ENCODE measurements at places on chromosomes 5 and 9. TPM values are rescaled to one million over a fixed set of nuclear protein-coding genes. Genes with fewer than 3 reads are reported as not detected.

- no peak for DNase-seq
- peaks cover 8% of the 10 kb centered on the region for H3K4me1 ChIP-seq
- H3K27me3 ChIP-seq, result peaks cover 12% of the 10 kb centered on the region
Observed at GRCh38 chr9:86352440-86353077, 1.7 kb downstream of the TUT7 start.

- no peaks in the 10 kb centered on the region for H3K36me3 ChIP-seq
- no peaks in the 10 kb centered on the region for H3K4me1 ChIP-seq
- no peak for DNase-seq
- H3K27me3 ChIP-seq, result no peaks in the 10 kb centered on the region
- no peak overlapping the region for H3K27ac ChIP-seq
Observed at GRCh38 chr5:68047035-68047434, 168.5 kb upstream of the PIK3R1 start.

DNA sequence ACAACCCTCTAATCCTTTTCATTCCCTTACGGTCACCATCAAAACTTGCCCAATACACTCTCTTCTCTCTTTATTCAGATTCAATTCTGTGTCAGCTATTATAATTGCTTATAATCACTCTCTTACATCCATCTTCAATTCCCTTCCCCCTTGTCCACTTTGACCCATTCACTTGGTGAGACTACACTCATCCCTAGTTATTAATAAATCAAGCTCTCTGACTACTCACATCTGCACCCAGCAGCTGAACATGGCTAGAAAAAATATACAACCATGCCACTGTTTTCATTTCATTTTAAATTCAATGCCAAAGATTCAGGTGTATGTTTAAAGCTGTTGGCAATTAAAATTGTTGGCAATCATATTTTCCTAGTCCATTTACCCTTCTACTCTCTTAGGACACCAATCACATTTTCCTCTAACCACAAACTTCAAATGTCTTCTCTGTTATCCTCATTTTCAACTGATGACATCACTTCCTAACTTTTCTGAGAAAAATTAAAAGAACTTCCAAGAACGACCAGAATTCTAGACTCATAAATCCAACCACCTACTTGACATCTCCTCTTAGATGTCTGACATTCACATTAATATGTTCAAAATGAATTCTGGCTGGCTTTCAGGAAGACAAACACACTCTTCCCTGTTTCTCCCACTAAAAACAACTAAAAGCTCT, 5.5 kb downstream of the C5orf15 start:
- H3K27ac ChIP-seq, result no peak overlapping the region
- DNase-seq, result no peak
- H3K4me1 ChIP-seq, result peaks cover 10% of the 10 kb centered on the region
- H3K36me3 ChIP-seq, result no peaks in the 10 kb centered on the region

GRCh38 chr9:131153595-131153994, 28.2 kb downstream of the NUP214 start:
- no peaks in the 10 kb centered on the region for H3K27me3 ChIP-seq
- H3K27ac ChIP-seq, result no peak overlapping the region
- H3K36me3 ChIP-seq, result peaks cover 23% of the 10 kb centered on the region
- DNase-seq, result no peak
- no peak overlapping the region for H3K4me3 ChIP-seq
- H3K4me1 ChIP-seq, result no peaks in the 10 kb centered on the region

GRCh38 chr5:170105642-170106611, at the start of gene FOXI1:
Gene FOXI1 (plus strand): TSS chr5:170105897. CDS start chr5:170105958, 61 bp downstream.
- H3K36me3 ChIP-seq, result no peaks in the 10 kb centered on the region
- peaks cover 16% of the 10 kb centered on the region for H3K4me1 ChIP-seq
- no peak within 1 kb of the TSS for H3K4me3 ChIP-seq
- H3K27me3 ChIP-seq, result peaks cover 95% of the 10 kb centered on the region
- H3K27ac ChIP-seq, result no peak within 1 kb of the TSS
- peak; percentile 28 for DNase-seq

DNA sequence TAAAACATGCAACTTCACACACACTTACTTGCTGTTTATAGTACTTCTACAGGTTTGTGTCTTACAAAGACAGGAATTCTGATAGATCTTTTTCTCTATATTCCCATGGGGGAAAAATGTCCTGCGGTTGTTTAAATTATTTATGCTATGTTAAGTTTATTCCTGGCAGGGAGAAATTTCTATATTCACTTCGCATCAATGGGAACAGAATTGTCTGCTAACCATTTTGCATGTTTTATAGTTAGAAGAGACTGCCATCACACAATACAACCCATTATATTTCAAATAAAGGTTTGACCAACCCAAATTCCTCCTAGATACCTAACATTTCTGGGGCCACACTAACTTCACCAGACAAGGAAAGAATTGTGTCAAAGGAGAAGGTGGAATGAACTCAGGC, 110.0 kb upstream of the PRR16 start:
- H3K4me3 ChIP-seq, result no peak overlapping the region
- no peaks in the 10 kb centered on the region for H3K27me3 ChIP-seq
- H3K36me3 ChIP-seq, result no peaks in the 10 kb centered on the region
- peaks cover 6% of the 10 kb centered on the region for H3K4me1 ChIP-seq
- H3K27ac ChIP-seq, result no peak overlapping the region

DNA sequence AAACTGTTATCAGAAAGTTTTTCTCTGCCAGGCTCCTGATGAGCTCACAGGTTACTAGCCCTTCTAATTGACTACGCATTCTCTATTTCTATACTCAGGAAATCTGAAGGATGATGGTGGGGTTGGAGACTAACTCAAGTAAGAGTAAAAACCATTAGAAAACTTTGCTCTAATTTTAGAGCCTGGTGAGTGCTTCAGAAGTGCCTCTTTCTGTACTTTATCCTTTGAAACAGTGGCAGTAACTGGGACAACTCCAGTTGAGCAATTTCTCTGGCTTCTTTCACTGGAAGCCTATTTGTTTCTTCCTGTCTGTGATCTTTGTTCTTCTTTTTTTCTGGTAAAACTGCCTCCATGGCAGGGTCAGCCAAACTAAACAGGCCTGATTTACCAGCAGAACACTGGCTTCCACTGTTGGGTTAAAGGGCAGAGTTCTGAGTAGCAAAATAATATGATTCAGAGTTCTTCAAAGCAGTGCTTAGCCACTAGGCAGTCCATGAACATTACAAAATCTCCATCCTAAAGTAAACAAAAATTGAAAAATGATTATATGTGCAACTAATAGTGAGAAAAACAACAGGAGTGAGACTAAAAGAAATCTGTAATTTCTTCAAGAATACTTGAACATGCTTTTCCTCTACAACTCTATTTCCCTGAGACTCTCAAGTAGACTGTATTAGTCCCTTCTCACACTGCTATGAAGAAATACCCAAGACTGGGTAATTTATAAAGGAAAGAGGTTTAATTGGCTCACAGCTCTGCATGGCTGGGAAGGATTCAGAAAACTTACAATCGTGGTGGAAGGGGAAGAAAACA, 79.8 kb downstream of the MROH2B start:
- no peak for DNase-seq
- H3K4me3 ChIP-seq, result no peak overlapping the region
- H3K36me3 ChIP-seq, result no peaks in the 10 kb centered on the region
- H3K4me1 ChIP-seq, result no peaks in the 10 kb centered on the region

- peaks cover 21% of the 10 kb centered on the region for H3K4me1 ChIP-seq
- no peak for DNase-seq
- H3K27ac ChIP-seq, result no peak overlapping the region
- no peak overlapping the region for H3K4me3 ChIP-seq
- H3K27me3 ChIP-seq, result no peaks in the 10 kb centered on the region
Observed at GRCh38 chr9:79263628-79264027, 308.1 kb upstream of the TLE4 start.

The VLDLR gene
- total RNA-seq, result 16.4 TPM

All from neural progenitor cell (in vitro differentiated cells).